ENCODE measurements at places on chromosomes 4 and X.

- no peak for DNase-seq
These were observed 129.4 kb downstream of the ANAPC10 start for GRCh38 chr4:144968606-144969005.

DNA sequence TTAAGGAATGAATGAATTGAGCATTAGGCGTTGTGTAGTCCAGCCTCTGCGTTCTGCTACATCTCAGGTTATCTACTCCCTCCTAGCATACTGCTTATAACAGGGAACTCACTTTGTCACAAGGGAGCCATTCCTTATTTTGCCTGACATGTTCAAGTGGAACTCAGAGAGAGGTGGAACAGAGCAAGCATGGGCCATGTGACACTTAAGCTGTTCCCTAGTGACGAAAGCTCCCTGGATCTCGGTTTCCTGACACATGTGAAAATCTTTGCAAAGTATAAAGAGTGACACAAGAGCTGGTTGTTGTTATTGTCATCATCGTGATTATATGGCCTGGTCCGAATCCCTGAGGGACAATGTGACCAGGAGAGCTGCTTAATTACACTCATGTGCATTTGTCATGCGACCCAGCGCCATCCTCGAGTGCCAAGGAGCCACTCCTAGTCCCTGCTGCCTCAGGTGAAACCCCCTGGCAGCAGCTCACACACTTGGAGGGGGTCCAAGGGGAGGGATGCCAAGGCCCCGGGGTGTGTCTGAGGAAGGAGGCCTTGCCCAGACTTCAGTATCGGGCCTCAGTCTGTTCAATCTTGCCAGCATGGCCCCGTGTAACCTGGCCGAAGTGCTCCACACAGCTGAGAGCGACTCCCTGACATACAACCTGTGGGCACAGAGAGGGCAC, 98.5 kb upstream of the MAP3K15 start:
- no peak for DNase-seq

GRCh38 chr4:184805462-184806228, 20.1 kb downstream of the ACSL1 start:
- DNase-seq, result no peak

DNA sequence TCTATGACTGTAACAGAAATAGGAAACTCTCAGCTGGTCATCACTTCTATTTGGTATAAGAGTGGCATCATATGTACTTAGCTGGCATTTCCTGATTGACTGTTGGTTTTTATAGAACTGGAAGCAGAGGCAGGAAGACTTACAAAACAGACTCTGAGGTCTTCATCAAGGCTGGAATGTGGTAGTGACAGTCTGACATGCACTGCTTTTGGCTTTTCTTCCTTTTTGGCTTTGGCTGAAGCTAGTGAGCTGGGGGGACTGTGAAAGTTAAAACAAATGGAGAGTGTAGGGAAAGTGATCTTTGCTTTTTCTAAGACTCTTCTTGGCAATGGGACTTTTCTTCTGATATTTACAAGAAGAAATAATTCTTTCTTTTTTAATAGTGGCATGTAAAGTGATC, 121.1 kb upstream of the SLC4A4 start:
- no peak for DNase-seq

GRCh38 chr4:182261651-182262223, 18.5 kb downstream of the TENM3 start:
- DNase-seq, result no peak

- DNase-seq, result no peak
These were observed 60.3 kb upstream of the MXD4 start for GRCh38 chr4:2322227-2322626.

DNA sequence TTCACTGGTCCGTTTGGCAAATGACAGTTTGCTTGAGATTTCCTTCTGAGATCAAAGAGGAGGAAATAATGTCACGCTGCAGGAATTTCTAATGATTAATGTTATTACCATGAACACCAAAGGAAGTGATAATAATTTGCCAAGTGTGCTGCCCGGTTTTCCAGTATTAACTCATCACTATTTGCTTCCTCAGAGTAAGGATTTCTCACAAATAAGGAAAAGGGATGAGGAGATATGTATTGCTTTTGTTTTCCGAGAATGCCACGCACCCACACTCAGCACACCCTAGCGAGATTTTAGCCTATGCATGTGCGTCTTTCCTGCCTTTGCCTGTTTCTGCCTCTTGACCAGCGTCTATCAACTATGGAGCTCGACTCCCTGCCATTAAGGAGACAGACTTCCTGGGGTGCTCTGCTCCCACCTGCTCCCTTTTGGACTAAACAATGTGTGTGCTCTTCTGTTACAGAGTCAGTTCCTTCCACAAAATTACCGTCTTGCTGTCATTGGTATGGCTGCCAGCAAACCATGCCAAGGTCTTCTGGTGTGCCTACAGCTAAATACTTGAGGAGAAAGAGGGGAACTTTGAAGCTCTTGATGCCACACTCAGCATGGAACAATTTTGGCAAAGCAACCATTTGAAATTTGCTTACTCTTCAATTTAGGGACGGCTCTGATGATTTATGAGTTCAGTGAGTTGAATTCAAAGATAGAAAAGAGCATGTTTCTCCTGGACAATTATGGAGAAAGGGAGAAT, 393.1 kb upstream of the ZFP42 start:
- no peak for DNase-seq

- no peak for DNase-seq
These were observed 5.8 kb downstream of the PRRG3 start for GRCh38 chrX:151701071-151701470.

GRCh38 chr4:32488690-32489089, 1768.5 kb downstream of the PCDH7 start:
- no peak for DNase-seq

GRCh38 chrX:46627711-46628419, 54.3 kb downstream of the CHST7 start:
- DNase-seq, result no peak

GRCh38 chrX:149699761-149700160, 12.1 kb upstream of the MAGEA11 start:
- peak; percentile 10 for DNase-seq

DNA sequence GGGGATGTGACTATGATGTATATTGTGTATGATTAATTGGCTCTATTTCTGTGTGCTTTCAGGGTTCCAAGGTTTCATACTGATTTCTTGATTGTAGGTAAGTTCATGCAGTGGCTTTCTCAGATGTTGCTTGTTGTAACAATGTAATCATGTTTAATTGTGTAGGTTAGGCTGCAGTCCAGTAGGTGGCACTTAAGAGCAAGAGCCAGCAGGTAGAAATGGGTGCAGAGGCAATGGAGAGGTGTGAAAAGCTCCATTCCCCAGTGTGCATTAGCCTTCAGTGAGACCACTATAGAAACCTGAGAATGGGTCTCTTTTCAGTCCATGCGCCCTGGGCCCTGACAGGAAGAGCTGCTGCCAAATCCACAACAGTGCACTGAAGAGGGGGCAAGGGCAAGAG, 28.2 kb downstream of the DCAF12L2 start:
- peak; percentile 4 for DNase-seq

DNA sequence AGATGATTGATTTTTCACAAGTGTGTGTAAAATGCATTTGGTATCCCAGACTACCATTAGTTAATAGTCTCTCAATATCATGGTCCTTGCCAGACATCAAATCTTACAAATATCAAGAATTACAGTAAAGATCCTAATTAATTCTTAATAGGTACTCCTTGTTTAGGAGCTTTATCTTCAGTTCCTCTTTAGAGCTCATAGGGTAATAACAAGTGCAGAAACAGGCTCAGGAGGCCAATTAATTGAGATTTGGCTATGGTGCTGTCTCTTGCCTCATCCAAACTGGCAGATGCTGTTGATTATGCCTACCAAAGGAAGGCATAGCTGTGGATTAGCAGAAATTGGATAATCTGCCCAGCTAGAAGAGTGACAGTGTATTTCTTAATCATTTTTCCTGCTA, 6.9 kb downstream of the MTMR1 start:
- no peak for DNase-seq

DNA sequence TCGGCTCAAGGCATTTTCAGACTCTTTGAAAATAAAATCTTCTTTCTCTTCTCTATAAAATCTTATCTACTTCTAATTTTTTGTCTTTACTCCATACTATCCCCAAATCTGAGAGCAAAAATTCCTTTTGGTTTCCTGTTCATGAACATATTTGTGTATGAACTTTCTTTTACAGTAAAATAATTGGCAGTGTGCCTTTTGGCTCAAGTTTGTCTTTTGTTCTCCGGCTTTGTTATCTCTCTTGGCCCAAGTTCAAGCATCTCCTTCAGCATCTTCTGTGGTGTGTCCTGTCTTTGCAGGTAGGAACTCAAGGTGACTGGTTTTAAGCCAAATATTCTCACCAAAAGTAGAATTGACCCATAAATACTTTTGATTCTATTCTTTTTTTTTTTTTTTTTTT, 276.6 kb upstream of the FAT1 start:
- no peak for DNase-seq

GRCh38 chrX:138765051-138765450, 53.5 kb upstream of the FGF13 start:
- DNase-seq, result no peak

GRCh38 chr4:165972747-165973146, 99.7 kb downstream of the TLL1 start:
- no peak for DNase-seq

DNA sequence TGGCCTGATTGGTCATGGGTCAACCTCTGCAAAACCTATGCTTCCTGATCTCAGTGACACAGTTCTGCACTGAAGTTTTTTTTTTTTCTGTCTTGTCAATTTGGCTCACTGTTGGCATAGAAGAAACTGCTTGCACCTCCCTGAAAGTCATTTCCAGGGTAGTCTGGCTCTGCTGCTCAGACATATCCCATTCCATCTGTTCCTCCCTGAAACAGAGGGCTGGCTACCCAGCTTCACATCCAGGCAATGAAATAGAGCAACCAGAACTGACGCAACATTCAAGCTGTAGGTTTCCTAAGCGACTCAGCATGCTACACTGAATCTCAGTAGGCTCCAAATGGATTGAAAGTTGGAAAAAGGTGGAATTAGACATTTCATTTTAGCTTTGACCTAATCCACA, 176.8 kb upstream of the MBNL3 start:
- no peak for DNase-seq

GRCh38 chrX:134020910-134021309, 35.5 kb upstream of the GPC3 start:
- no peak for DNase-seq

DNA sequence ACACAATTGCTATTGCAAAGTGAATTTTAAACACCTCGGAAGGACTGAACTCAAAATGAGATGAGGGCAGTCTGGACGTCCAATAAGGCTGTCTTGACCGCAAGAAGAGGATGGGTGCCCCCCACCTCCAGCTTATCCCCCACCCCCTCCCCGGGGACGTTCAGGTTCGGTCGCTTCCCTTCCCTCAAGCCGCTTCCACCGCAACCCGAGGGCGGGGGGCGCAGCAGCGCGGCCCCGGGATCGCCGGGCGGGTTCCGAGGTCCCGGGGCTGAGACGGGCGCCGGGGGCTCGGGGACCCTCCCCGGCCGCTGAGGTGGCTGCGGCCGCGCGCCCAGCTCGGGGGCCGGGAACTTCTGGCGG, 480 bp downstream of the USP46 start:
- DNase-seq, result no peak

DNA sequence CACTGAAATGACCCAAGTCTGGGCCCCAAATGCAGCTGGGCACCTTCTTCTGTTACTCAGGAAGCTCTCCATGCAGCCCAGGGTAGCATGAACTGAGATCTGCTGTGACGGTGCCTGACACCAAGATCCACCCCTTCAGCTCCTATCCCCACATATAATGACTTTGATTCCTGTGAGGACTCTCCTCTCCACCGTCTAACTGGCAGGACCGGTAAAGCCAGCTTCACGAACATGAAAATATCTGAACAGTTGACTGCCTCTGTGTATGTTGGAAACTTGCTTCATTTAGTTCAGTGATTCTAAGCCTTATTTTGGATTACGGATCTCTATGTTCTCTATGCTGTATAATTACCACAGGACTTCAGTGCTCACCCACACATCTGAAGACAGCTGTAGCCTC, 115.5 kb upstream of the TMEM150C start:
- no peak for DNase-seq

- DNase-seq, result no peak
These were observed 95.1 kb upstream of the GALNTL6 start for GRCh38 chr4:171718069-171718468.

DNA sequence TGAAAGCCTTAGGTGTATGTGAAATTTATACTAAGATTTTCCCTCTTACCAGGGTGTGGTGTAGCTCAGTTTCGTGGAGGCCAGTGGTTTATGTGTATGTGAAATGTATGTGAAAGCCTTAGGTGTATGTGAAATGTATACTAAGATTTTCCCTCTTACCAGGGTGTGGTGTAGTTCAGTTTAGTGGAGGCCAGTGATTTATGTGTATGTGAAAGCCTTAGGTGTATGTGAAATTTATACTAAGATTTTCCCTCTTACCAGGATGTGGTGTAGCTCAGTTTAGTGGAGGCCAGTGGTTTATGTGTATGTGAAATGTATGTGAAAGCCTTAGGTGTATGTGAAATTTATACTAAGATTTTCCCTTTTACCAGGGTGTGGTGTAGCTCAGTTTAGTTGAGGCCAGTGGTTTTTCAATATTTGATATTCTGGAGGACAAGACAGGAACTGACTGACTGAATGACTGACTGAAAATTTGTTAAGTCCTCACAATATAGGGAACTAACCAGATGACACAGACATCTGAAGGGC, 143.7 kb downstream of the NEXMIF start:
- DNase-seq, result no peak

GRCh38 chrX:41518127-41518840, 71.1 kb downstream of the NYX start:
- no peak for DNase-seq

- DNase-seq, result no peak
These were observed 42.3 kb downstream of the RASL11B start for GRCh38 chr4:52904421-52904820.

GRCh38 chrX:14697451-14697850, 168.1 kb downstream of the GLRA2 start:
- peak; percentile 41 for DNase-seq

GRCh38 chr4:44186850-44187246, 261.8 kb downstream of the KCTD8 start:
- DNase-seq, result no peak

GRCh38 chrX:50910685-50911176, at the start of gene BMP15:
BMP15 (plus strand) TSS chrX:50910735; CDS start chrX:50910784, 49 bp downstream.
- no peak for DNase-seq

- no peak for DNase-seq
These were observed 37.1 kb upstream of the INPP4B start for GRCh38 chr4:142883040-142883832.

DNA sequence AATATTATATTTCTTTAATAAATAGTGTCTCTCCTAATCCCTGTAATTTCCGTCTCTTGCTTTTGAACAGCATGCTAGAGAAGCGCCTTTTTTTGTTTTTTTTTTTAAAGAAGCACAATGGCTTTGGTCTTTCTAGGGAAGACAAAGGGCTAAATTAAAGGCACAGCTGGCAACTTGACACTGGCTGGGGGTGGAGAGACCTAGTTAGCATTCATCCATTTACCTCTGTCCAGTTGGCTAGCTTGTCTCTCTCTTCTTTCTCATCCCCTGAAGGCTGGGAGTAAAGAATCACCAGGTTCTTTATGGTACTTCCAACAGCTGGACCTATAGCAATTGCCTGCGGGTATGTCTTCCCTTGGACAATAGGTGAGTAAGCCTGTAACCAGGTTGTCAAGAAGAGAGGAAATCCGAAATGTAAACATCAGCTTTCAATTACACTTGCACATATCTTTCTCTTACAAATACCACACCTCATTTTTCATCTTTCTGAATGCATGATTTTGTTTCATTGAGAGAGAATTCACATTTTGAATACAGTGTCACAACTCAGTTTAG, 178.4 kb upstream of the GPR101 start:
- no peak for DNase-seq

GRCh38 chr4:140363051-140363450, 10.4 kb upstream of the SCOC start:
- no peak for DNase-seq
